RPMI7951 (cell line): ENCODE measurements at places on chromosomes 5 and 9.
A peak's percentile ranks its signal among the peaks of the same experiment; 100 is the strongest.

- no peak for DNase-seq
These were observed 580.4 kb upstream of the KLF4 start for GRCh38 chr9:108069991-108070390.

GRCh38 chr5:157613385-157614245, 38.0 kb upstream of the ADAM19 start:
- DNase-seq: no peak

DNA sequence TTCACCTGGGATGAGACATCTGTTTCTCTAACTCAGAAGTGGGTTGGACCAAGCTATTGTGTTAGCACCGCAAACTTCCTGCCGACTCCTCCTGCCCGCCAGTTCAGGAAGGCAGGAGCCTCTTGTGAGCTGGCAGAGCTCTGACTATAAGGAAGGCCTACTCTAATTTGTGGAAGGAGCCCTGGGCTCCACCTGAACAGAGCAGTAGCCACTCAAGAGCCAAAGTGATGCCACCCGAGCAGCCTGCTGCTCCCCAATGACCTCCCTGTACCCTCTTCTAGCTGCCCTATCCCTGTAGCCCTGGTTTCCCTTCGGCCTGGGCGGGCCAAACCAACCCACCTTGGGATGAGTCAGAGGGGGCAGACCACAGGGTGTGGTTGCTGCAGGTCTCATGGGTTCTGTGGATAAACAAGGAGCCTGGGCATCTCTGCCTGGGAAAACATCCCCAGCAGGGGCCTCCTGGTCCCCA, 81.6 kb downstream of the PSD2 start:
- no peak for DNase-seq

DNA sequence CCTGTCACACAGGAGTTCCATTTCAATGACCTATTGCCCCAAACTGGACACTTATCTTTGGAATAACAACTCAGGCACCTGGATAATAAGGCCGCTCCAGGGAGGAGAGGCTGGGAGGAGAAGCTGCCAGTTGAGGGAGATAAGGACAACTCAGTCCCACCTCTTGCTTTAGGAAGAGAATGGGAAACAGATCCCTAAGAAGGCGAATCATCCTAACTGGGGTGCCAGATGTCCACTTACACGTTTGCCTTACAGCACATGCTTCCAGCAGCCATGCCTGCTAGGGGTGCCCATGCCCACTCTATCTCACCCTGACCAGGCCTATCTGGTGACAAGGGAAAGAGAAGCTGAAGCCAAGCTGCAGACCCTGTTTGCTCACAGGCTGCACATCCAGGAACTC, 6.5 kb downstream of the HK3 start:
- DNase-seq: no peak

DNA sequence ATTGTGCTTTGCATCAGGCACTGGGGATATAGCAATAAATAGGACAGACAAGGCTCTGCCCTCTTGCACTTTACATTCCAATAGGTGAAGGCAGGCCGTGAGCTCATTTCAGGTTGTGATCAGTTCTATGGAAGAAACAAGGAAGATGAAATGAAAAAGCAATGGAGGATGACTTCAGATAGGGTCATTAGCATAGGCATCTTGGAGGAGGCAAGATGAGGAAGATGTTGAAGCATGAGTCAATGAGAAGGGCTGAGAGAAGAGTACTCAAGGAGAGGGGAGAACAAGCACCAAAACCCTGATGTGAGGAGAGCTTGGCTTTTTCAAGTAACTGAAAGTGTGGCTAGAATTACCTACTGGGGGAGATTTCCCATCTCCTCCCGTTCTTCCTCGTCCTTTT, 5.0 kb upstream of the SPARC start:
- no peak for DNase-seq

GRCh38 chr9:85009251-85009650, 339.7 kb downstream of the NTRK2 start:
- no peak for DNase-seq

GRCh38 chr5:34669931-34670516, 13.9 kb downstream of the RAI14 start:
- DNase-seq: no peak

- DNase-seq: no peak
These were observed 162.6 kb upstream of the SLC12A2 start for GRCh38 chr5:127920936-127921335.

DNA sequence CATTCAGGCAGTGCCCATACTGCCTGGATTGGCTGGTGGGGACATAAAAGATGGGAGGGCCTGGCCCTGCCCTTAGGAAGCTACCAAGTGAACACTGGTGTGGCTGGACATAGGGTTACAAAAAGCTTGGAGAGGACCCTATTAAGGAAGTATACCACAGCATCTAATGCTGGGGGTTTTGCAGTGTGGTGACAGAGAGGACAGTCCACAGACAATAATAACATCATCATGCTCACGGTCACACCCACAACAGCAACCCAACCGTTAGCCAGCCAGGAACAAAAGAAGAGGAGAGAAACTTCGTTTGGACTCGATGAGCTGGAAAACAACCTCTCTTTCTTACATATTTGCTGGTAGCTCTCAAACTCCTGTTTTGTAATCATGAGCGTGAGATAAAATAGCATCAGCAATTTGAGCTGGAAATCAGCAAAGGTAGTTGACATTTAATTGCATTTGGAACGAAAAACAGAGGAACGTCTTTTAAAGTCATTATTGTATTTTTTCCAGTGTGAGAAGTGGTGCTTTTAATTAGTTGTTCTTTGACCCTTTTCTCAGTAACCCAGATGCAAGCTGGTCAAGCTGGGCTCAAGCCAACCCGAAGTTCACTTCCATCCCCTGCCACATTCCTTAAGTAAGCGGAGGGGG, 73.4 kb downstream of the NSG2 start:
- no peak for DNase-seq

- DNase-seq: peak; percentile 83
These were observed 62.5 kb downstream of the NFIB start for GRCh38 chr9:14251154-14252071.

GRCh38 chr5:68114378-68115040, 101.0 kb upstream of the PIK3R1 start:
- DNase-seq: peak; percentile 91

GRCh38 chr9:77370064-77370463, 192.7 kb downstream of the VPS13A start:
- no peak for DNase-seq

DNA sequence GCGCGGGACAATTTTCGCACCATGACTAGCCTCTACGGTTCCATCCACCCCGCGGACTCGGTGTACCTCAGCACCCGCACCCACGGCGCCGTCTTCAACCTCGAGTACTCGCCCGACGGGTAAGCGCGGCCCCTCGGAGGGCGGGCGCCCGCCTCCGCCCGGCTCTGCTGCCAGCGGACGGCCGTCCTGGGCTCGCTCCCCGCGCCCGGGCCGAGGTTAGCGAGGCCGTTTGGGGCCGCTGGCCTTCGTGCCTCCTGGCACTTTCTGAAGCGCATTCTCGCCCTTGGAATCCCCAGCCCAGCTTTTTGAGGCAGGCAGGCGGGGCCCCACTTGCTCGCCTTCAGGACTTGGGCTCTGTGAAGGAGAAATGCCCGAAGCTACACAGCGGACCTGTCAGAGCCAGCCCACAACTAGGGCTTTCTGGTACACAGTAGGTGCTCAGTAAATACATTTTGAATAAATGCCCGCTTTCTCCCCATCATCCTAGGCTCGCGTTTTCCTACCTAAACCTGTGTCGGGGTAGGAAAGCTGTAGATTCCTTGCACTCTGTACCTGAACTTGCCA, 772 bp downstream of the DCAF10 start:
- DNase-seq: peak; percentile 13

GRCh38 chr5:67214707-67215447, 18.3 kb upstream of the CD180 start:
- no peak for DNase-seq

- no peak for DNase-seq
These were observed 42.2 kb upstream of the ANKRD33B start for GRCh38 chr5:10521466-10522223.

DNA sequence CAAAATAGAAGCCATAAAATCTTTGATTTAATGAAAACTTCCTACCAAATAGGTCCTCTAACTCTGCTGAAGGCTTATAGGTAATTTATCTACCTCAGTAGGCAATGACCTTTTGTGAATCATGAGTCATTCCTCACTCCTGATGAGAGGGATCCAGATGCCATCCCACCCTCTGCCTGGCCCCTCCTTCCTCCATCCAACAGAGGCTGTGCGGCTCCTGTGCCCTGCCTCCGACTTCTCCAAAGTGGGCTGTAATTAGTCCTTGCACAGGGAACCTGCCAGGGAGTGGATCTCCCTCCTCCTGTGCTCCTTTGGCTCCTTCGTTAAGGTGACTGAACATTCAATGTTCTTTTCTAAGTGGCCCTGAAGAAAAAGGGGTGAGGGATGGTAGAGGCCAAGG, 213.9 kb upstream of the TBCA start:
- DNase-seq: no peak

DNA sequence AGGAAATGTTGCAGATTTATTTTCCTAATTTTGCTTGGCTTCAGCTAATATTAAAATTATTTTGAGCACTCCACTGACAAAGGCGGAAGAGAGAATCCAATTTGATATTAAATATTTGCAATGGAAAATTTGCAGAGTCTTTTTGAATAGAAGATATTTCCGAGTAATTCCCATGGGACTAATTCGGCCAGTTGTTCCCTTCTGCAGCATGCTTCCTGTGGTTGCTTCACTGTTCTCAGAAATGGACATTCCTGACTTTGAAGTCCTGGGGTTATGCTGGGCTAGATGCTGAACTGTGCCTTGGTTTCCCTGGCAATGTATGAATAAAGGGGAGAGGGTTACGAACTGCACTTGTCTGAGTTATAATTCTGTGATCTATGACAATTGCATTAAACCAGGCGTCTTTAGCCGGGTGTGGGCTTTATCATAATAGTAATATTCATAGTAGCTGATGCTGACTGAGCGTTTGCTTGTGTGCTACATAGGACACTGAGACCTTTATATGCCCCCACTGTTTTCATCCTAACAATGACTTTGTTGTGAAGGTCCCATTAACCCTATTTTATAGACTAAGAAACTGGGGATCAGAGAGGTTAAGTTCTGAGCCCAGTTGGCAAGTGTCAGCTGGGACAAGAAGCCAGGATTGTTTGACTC, 114.5 kb upstream of the SPRY4 start:
- DNase-seq: no peak

DNA sequence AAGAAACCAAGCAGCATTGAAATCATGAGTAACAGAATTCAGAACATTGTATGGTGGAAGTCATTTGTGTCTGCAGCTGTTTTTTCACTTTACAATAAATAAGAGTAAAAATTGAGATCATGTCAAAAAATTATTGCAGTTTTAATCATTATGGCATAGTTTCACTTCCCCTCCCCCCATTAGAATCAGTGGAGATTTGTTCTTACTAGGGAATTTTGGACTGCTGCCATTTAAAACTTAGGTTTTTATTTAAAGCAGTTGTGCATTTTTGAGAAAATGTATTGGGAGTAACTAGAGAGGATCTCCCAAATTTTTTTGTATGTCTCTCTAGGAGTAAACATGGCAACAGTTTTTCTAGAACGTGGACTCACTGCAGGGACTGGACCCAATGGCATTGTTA, 20.4 kb downstream of the GTF3C4 start:
- no peak for DNase-seq

DNA sequence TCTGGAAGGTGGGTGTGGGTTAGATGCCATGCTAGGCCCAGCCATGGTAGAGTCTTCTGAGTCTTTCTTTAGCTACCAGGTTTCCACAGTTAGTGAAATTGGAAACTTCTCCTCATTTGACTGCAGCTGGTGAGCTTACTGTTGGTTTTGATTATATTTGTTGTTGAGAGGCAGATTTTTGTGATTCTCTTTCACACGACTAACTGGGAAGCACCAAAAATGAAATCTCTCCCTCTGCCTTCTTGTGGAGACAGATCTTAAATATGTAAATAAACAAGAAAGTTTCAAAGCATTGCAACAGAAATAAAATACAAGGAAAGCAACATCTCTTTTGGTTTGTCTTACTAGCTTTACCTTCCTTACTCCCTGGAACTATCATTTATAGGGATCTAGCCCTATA, 122.2 kb downstream of the CEMIP2 start:
- no peak for DNase-seq

GRCh38 chr9:112056996-112057395, 118.1 kb downstream of the SUSD1 start:
- no peak for DNase-seq

GRCh38 chr9:131747352-131747751, 7.5 kb upstream of the RAPGEF1 start:
- peak; percentile 52 for DNase-seq

- DNase-seq: peak; percentile 33
These were observed 228.0 kb upstream of the ADAMTSL1 start for GRCh38 chr9:18245911-18246310.

DNA sequence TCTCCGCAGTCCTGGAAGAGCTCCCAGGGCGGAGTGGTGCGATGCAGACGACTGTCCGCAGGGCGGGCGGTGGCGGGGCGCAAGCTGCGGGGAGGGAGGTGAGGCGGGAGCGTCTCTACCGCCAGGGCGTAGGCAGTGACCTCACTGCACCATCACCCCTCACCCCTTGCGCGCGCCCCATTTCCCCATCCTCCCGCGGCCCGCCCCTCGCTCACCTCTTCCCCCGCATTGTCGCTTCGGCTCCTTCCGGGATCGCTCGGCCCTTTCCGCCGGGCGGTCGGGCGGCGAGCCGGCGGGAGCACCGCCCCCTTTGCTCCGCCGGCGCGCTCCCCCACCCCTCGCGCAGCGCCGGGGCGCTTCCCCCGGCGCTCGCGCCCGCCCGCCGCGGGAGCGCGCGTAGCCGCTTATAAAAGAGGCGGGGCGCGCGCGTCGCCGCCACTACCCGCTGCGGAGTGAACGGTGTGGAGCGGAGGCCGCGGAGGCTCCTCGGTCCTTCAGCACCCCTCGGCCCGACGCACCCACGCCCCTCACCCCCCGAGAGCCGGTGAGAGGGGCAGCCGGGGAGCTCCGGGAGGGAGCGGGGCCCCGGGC, at the start of gene SPTAN1:
SPTAN1 (plus strand) TSS at position 435 of the 591 bp plus-strand sequence. CDS start 14,154 bp downstream, outside the sequence.
- peak; percentile 90 for DNase-seq
